OCI-M1 (cell line): ENCODE measurements at places on chromosomes 2 and 18.

GRCh38 chr2:170236680-170237047, 58.7 kb downstream of the MYO3B start:
- DNase-seq = no peak

- DNase-seq = no peak
These were observed 192.4 kb downstream of the ZBTB7C start for GRCh38 chr18:48216639-48217257.

DNA sequence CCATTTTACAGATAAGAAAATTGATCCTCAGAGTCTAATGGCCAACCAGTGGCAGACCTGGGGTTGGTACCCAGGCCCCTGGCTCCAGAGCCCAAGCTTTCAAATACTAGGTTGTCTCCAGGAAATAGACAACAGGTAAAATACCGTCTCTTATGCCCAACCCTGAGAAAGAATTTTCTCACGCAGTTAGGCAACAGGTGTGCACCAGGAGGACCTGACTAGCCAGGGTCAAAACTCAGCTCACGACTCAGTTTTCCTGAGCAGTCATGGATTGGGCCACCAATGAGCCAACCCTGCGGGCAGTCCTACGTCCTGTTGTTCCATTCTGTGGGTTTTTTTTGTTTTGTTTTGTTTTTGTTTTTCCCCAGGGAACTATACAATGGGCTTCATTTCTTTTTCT, 13.5 kb downstream of the TRIB2 start:
- DNase-seq = no peak

- DNase-seq = no peak
These were observed 82.2 kb upstream of the CDKL4 start for GRCh38 chr2:39325966-39326365.

DNA sequence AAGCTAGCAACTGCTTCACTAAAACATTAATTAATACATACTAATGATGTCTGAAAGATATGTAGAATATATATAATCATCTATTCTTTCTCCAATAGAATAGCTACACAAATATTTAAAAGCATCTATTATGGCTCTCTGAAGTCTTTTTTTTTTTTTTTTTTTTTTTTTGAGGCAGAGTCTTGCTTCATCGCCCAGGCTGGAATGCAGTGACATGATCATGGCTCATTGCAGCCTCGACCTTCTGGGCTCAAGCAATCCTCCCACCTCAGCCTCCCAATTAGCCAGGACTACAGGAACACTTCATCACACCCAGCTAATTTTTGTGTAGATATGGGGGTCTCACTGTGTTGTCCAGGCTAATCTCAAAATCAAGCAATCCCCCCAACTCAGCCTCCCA, 120.4 kb upstream of the KYNU start:
- no peak for DNase-seq

GRCh38 chr2:2007551-2008501, 263.5 kb upstream of the PXDN start:
- DNase-seq = no peak
